ENCODE measurements at places on chromosomes 5 and 9.

DNA sequence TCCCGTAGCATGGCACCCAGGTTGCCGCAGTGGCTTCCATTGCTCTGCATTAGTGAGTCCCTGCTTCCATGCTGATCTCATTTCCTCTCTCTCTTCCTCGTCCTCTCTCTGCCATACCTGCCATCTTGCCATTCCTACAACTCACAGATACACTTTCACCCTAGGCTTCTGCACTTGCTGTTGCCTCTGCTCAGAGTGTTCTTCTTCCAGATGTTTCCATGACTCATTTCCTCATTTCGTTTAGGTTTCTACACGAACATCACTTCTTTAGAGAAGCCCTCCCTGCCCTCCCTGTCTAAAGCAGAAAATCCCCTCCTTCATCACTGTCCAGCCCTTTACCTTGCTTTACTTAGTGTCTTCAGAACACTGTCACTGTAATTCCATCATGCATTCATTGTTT, 115.2 kb upstream of the WWC1 start:
- DNase-seq = no peak

DNA sequence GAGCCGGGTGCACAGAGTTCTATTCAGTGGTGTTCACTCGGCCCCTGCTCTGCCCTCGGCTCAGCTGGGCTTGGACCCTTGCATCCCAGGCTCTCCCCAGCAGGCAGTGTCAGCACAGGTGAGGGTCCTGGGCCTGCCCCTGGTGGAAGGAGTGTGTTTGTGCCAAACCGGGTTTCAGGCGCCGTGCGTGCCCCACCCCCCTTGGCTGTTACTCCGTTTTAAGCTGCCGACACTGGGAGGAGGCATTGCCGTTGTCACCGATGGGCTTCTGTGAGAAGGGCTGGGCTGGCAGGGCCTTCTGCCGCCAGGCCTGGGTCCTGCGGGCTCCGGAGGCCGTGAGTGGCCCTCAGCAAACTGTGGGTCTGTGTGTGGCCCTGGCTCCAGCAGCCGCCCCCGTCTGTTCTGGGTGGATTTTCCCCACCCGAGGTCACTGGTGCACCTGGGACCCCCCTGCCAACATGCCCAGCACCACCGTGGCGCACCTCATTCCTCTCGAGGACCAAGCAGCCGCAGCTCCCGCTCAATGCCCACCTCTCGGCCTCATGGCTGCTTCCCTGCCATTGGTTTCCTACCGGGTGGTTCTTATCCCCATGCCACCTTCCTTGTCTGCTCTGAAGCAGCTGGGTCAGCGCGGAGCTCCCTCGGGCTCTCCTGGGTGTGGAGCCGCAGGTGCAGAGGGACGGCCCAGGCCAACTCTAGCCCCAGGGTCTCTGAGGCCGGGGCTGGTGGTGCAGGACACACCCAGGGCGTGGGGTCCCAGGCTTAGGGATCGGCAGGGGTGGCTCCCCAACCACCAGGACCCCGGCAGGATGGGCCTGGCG, 44.3 kb upstream of the EXOC3 start:
- DNase-seq = no peak

GRCh38 chr5:74272024-74272775, 368.3 kb downstream of the ENC1 start:
- DNase-seq = no peak

DNA sequence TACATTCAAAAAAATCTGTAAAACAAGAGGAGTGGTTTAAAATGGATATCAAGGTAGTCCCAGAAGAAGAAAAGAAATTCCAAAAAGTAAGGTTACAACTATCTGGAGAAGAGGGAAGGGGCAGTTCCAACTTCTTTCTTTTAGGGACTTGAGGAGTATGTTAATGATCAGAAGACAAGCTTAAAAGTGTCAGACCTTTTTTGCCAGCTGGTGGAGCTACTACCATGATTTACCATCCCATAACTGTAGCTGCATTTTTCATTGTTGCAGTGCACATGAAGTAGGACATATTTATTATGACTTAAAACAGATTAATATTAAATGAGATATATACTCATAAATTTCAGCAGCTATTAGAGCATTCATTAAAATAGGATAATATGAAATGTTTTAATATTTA, 158.5 kb upstream of the RGS7BP start:
- DNase-seq = no peak

- DNase-seq = no peak
Observed at GRCh38 chr9:94920420-94921091, 194.1 kb downstream of the AOPEP start.

- DNase-seq = no peak
Observed at GRCh38 chr9:113375057-113376023, 1.4 kb downstream of the HDHD3 start.
